ENCODE measurements at places on chromosomes 2 and 18.

DNA sequence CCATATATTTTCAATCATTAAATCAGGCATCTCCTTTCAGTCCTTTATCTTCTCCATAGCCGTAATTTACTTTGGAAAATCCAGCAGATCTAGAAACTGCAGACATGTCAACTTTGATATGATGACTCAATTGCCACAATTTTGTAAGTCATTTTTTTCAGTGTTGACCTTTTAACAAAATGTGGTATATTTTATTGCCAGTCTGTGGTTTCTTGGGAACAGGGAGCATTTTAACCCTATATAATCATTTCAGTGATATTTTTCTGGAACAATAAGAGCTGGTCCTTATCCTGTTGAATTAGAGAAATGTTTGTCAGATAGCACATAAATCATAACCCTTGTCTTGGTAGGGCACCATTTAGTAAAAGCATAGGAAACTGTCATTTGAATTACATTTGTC is 90.9 kb upstream of the UBXN4 start:
- DNase-seq, result no peak

DNA sequence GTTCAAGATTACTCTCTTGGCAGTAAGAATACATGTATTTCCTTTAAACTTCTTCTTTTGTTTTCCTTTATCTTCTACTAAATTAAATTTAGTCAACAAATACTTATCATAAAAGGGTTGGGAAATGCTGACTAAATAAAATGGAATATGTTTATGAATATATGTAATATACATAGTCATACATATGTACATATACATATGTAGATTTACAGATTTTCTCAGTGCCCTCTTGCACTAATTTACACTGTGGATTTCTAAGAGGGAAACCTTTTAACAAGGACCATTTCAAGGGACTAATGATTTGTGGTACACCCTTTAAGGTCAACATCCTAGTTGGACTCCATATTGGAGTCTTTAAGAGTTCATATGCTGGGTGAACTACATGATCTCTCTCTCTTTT is 37.2 kb downstream of the FAM98A start:
- no peak for DNase-seq

GRCh38 chr2:23769364-23769763 is 157.6 kb downstream of the ATAD2B start:
- DNase-seq, result no peak

GRCh38 chr2:25639131-25639530 is 34.2 kb downstream of the DTNB start:
- no peak for DNase-seq

- DNase-seq, result no peak
These were observed 51.9 kb downstream of the EFEMP1 start for GRCh38 chr2:55871637-55872036.

GRCh38 chr2:226664140-226664539 is 135.5 kb downstream of the IRS1 start:
- no peak for DNase-seq

DNA sequence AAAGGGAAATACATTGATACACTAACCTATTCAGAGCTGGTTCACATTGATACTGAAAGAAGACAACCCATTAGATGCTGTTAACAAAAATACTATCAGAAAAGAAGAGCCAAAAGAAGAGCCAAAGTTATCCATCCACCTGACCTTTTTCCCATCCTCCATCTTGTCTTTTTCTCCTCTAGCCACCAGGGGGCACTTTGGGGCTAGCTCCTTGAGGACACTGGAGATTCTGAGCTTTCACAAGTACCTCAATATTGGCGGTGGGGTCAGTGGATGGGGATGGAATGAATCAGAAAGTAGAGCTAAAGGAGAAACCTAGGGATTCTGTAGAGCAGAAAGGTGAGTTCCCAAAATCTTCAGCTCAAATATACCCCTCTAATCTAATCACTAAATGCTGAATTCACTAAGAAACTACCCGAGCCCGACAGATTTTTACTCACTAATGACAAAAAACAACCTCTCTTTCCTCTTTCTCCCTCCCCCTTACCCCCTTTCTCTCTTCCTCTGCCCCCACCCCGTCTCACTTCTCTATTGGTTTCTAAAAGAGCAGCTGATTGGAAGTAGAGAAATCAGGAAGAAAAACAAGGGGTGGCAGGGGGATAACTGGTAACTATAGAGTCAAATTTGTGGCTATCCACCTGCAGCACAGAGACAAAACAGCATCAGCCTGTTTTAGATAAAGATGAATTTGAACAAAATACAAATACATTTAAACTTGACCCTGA is 203.3 kb downstream of the TCF4 start:
- no peak for DNase-seq

DNA sequence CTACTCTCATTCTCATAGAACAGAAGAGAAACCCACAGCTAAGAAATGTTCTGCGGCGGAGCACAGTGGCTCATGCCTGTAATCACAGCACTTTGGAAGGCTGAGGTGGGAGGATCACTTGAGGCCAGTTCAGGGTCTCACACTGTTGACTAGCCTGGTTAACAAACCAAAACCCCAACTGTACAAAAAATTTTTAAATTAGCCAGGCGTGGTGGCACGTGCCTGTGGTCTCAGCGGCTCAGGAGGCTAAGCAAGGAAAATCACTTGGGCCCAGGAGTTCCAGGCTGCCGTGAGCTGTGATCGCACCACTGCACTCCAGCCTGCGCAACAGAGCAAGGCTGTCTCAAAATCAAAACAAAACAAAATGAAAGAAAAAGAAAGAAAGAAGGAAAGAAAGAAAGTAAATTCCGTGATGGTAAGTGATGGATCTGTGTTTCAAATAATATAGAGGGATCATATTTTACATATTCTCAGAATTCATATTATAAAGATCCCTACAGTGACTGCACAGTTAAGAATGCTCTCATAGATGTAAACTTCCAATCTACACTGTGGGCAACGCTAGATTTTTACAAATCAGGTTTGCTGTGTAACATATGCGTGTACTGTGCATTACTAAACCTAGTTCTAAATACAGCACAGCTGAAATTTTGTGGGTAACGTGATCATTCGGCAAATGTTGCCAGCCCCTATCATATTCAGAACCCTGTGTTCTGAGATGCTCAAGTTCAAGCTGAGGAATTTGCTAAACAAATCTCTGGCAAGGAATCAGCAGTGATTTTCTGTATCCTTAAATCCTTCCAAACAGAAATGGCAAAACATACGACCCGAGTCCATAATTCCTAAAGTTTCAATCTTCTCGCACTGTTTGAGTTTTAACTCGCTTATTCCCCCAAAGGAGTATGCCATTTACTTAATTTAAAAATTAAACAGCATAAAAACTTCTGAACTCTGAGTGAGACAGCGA is 1.2 kb upstream of the RAB12 start:
- no peak for DNase-seq

GRCh38 chr18:69951182-69951581 is 3.5 kb upstream of the CD226 start:
- no peak for DNase-seq

DNA sequence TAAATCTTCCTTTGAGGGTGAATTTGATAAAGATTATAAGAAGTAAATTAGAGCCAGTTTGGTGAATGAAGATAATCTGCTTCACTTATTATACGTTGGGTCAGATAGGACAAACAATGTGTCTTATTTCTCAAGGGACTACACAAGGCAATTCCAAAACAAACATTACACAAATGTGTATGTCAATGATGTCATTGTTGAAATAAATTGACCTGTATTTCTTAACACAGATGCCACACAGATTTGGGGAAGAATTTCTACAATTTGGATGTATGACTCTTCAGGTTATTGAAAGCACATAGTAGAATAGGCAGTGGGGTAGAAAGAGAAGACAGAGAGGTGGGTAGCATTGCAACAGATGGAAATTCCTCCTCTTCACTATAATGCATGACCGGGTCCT is 6.9 kb upstream of the CRIM1 start:
- DNase-seq, result no peak

DNA sequence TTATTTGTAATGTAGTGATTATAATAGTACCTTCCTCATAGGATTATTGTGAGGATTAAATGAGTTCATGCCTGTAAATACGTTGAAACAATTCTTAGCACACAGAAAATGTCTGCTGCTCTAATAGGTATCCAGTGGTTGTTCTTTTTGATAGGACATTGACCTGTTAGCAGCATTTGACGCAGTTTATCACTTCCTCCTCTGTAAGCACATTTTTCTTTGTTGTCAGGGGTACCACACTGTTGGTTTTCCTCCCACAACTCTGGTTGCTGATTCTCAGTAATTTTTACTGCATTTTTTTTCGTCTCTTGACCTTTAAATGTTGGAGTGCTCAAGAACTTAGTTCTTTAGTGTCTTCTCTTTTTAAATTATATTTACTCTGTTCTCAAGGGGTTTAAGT is 15.4 kb downstream of the PPM1B start:
- no peak for DNase-seq
